Naive thymus-derived CD4-positive, alpha-beta T cell (primary cell): ENCODE measurements at places on chromosomes 4 and X. TPM values are rescaled to one million over a fixed set of nuclear protein-coding genes. Genes with fewer than 3 reads are reported as not detected.

TMPRSS11E gene
- total RNA-seq: not detected

CENPVL1 gene
- total RNA-seq: not detected

FAM241A gene
- 1.8 and 2.0 TPM in 2 replicates for total RNA-seq

RGN gene
- total RNA-seq: not detected

TCEAL6 gene
- not detected for total RNA-seq

ATP1B4 gene
- total RNA-seq: not detected

ASB9 gene
- total RNA-seq: not detected

GPR34 gene
- total RNA-seq: 0.80 TPM
